ENCODE measurements at places on chromosomes 2 and 18.

- no peak for DNase-seq
These were observed 272.0 kb downstream of the TGIF1 start for GRCh38 chr18:3721771-3722648.

GRCh38 chr2:113060396-113060795 is 1.4 kb downstream of the IL36RN start:
- DNase-seq, result no peak

DNA sequence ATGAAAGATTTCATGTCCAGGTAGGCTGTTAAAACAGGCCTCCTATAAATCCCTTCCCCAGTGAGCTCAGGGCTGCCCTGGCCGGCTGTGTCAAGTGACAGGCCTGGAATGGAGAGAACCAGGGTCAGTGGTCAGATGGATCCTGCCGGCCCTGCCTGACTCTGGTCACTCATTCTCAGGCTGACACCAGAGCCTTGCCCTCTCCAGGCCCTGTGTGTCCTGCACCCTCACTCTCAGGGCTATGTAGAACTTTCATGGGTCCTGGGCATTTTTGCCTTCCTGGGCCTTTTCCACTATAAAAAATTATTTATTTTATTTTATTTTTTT is 82.0 kb upstream of the RGPD5 start:
- DNase-seq, result no peak

DNA sequence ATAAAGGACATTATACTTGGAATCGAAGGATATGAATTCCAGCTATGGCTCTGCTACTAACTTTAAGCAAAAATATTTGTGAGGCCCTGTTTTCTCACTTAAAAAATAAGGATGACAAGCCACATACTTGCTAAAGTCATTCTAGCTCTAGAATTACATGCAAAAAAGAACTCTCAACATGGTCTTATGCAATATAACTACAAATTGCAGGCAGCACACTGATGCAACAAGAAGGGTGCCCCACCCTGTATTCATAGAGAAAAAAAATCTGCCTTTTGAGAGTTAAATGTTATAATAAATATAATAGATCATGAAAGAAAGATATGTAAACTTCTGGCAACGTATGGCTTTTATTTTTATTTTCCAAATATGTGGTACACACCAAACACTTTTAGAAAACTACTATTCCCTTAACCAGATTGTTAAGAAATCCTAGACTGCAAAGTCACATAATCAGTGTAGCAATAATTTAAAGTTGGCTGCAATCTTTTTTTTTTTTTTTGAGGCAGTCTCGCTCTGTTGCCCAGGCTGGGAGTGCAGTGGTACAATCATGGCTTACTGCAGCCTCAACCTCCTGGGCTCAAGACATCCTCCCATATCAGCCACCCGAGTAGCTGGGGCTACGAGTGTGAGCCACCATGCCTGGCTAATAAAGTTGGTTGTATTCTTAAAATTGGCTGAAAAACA is 40.2 kb upstream of the WDSUB1 start:
- no peak for DNase-seq

GRCh38 chr2:177998006-177998405 is 74.6 kb downstream of the PDE11A start:
- no peak for DNase-seq

DNA sequence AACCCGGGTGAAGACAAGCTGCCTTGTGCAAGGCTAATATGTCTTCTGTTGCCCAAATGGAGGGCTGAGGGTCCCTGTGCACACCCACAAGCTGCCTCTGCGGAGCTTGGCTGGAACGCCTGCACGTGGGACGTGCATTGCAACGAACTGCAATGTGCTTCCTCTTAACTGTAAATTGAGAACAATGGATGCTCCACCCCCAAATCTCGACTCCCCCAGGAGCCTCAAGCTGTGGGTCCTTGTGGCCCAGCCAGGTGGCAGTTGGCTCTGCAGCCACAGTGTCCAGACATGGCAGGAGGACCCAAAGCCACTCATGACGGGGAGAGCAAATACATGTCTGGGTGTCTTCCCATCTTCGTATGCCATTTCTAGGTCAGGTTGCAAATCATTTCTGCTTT is 90.1 kb downstream of the TWIST2 start:
- no peak for DNase-seq

DNA sequence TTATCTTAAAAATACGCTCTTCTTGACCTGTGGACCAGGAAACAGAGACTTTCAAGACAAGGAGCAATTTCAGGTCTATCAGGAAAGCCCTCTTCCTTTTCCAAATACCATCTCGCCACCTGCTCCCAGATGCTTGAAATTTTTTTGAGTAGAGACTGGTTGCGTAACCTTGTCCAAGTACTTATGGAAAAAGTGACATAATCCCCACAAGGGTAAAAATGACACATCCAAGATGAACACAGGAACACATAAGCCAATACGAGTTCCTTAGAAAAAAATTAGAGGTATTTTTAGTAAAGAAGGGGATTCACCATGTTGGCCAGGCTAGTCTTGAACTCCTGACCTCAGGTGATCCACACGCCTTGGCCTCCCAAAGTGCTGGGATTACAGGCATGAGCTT is 1.8 kb downstream of the SERPINB13 start:
- no peak for DNase-seq

DNA sequence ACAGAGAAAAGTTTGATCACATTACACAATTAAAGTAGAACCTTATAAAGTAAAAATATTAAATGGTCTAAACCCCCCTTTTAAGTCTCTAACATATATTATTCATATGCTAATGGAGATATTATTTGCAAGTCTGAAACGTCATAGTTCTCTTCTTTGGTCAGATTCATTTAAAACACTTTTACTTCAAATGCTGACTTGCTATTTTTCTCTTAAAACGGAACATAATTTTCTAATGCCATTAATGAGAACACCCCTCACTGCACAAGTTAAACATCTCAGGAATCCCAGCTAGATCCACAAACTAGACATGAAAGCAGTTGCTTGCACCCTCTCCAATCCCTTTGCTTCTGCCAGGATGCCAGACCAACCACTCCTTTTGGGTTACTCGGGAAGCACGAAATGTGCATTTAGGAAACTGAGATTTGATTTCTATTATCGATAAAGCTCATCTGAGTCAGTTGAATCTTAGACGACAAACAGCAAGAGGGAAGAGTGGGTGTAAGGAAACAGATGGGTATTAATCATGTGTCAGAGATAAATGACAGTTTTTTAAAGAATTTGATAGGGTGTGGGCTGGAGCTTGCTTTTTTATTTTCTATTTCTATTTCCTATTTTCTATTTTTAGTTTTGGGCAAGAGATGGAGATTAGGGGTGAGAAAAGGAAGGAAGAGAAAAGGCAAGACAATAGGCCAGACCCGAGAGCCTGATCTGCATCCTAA is 1.5 kb downstream of the ADD2 start:
- no peak for DNase-seq

DNA sequence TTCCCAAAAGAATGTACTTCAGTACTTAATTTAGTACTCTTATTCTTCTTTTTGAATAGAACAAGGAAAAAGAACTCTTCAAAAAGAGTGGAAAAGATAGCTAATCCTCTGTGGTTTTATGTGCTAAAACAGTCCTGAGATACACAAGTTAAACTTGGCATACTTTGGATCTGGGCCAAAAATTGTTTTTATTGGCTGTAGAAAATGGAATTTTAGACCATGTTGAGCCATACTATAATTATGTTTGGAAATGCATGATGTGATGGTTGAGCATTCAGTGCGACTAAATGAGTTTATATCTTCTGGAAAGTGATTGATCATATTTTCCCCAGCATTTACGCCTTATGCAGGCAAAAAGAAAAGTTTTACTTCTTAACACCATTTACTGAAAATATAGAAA is 18.0 kb upstream of the PDE1A start:
- DNase-seq, result no peak

DNA sequence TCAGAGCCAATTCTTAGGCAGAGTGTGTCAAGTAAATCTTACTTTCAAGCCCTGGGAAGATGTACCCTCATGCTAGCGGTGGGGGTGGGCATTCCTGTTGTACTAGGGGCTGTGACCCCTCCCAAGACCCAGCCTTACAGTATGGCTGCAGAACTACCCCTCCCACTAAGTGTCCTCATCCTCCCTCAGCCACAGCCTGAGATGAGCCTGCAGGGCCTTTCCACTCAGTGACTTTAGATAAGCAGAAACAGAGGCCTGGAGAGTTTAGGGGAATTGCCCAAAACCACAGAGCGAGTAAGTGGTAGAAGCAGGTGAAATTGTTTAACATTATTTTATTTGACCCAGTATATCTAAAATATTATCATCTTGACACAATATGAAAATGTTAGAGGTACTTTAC is 36.6 kb downstream of the TTC32 start:
- DNase-seq, result no peak

- DNase-seq, result no peak
These were observed 21.9 kb downstream of the TMEM237 start for GRCh38 chr2:201621293-201621999.

DNA sequence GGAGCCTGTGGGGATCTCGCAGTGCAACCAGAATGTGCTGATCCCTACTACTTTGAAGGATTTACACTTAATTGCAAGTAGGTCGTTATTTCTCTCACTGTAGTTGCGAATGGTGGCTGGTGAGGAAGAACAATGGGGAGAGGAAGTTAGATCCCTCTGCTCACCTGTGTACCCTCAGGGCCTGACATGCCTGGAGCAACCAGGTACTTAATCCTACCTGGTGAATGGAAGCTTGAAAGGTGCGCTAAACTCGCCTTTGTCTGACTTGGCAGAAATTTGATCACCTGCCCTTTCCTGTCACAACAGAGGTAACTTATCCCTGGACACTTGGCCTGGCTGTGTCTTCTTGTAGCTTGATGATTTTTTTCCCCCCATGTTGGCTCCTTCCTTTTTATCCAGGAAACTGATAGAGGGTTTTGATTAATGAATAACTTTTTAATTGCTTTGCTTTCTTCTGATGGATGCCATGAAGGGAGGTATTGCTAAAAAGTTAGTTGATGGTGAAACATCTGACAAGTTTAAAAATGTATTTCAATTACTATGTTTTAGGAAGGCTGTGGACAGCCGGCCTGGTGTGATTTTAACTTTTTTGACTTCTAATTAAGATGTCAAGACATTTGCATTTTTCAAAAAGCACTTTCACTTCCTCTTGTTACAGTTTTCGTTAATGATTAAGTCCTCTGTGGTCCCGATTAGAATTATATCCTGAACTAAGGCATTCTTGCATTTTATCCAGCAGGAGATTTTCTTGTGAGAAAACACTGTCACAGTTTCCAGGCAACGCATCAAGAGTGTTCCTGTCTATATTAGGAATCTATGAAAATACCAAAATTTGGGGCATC is 9.2 kb downstream of the SGPP2 start:
- no peak for DNase-seq
